Right ventricle myocardium superior (tissue), 1 donor: ENCODE measurements at places on chromosomes 4 and X. TPM values are rescaled to one million over a fixed set of nuclear protein-coding genes. Genes with fewer than 3 reads are reported as not detected.

Gene DKK2
- total RNA-seq: 0.75 TPM

DNA sequence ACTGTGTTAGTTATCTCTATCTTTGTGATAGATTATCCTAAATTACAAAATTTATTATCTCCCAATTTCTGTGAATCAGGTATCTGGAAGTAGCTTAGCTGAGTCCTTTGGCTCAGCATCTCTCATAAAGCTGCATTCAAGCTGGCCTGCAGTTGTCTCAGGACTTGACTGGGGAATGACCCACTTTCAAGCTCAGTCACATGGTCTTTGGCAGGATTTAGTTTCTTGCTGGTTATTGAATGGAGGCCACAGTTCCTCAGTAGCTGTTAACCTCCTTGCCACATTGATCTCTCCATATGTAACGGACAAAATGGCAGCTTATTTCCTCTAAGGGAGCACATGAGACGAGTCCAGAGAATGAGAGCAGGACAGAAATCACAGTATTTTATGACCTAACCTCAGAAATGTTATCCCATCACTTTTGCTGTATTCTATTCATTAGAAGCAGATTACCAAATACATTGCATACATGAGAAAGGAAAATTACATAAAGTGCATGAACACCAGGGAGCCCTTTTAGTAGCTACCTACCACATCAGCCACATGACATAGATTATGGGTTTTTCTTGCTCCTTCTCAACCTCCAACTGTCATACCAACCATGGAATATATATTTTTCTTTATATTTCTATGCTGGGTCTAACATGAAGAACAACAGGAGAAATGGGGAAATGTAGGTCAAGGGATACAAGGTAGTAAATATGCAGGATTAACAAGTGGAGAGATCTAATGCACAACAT lies 730.1 kb downstream of the CCSER1 start:
- no peak for DNase-seq

Gene FGB
- 0.51 TPM for total RNA-seq

Gene MAGED4
- total RNA-seq: 0.35 TPM

Gene PARM1
- total RNA-seq: 65.2 TPM

Gene CLNK
- total RNA-seq: not detected

- DNase-seq: no peak
Measured at GRCh38 chr4:174674305-174674840, 152.1 kb upstream of the HPGD start.

- DNase-seq: no peak
Measured at GRCh38 chr4:41748074-41748570, 403 bp downstream of the PHOX2B start.

Gene SSX4
- total RNA-seq: not detected

Gene TECRL
- 1,034 TPM for total RNA-seq

GRCh38 chr4:1205586-1206298 lies 33.4 kb upstream of the SPON2 start:
- DNase-seq: peak; percentile 40

DNA sequence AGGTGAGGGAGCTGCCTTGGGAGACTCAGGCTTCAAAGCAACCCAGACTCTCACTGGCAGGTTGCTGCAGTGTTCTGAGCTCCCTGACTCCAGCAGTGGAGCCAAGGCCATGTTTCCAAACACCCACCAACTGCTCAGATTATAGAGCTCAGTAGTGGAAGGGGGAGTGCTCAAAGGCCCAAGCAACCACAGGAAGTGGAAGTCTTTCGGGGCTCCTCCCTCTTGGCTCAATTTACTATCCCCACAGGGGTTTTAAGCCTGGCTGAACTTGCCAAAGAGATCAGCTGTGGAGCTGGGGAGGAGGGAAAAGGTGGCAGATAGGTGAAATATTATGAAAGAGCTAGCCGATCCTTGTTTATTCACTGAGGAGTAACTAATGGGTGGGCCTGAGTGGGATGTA lies 82.5 kb downstream of the HPRT1 start:
- DNase-seq: no peak
